Activated gamma-delta T cell treated with Interleukin-2 at 50 U/mL for 16 hours (primary cell): ENCODE measurements at places on chromosomes 3 and 15.

- no peak for DNase-seq
Measured at GRCh38 chr15:66101715-66102395, 151.7 kb downstream of the MEGF11 start.

- DNase-seq, result no peak
Measured at GRCh38 chr3:16147220-16147994, 27.1 kb upstream of the GALNT15 start.

DNA sequence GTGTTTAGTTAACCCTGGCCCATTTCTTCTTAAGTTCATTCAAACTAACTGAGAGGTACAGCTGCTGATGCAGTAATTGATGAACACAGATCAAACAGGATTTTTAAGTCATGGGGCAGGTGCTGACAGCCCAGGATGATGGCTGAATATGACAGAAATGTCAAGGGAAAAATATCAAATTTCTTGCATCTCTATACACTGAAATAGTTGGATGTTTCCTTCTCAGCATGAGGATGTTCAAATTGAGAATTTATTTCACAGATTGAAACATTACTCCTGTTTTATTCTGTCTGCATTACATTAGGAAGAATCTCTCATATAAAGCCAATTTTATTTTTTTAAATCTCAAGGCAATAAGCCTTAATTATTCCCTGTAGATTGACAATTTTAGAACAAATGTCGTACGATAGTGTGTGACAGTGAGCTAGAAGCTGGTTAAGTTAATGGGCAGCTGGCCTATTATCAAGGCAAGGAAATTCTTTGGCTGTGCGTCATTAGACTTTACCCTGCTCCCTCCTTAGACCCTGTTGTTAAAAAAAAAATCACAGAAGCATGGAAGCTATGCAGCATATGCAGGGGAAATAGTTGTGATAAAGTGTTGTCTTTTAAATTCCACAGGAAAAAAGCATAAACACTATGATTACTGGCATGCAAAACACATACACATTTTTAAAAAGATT lies 183.8 kb upstream of the KCNMB2 start:
- DNase-seq, result no peak

DNA sequence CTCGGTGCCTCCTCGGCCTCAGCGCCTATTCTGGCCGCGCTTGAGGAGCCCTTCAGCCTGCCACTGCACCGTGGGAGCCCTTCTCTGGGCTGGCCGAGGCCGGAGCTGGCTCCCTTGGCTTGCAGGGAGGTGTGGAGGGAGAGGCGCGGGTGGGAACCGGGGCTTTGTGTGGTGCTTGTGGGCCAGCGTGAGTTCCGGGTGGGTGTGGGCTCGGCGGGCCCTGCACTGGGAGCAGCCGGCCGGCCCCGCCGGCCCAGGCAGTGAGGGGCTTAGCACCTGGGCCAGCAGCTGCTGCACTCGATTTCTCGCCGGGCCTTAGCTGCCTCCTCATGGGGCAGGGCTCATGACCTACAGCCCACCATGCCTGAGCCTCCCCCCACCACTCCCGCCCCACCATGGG lies 26.6 kb upstream of the TRIM42 start:
- no peak for DNase-seq

DNA sequence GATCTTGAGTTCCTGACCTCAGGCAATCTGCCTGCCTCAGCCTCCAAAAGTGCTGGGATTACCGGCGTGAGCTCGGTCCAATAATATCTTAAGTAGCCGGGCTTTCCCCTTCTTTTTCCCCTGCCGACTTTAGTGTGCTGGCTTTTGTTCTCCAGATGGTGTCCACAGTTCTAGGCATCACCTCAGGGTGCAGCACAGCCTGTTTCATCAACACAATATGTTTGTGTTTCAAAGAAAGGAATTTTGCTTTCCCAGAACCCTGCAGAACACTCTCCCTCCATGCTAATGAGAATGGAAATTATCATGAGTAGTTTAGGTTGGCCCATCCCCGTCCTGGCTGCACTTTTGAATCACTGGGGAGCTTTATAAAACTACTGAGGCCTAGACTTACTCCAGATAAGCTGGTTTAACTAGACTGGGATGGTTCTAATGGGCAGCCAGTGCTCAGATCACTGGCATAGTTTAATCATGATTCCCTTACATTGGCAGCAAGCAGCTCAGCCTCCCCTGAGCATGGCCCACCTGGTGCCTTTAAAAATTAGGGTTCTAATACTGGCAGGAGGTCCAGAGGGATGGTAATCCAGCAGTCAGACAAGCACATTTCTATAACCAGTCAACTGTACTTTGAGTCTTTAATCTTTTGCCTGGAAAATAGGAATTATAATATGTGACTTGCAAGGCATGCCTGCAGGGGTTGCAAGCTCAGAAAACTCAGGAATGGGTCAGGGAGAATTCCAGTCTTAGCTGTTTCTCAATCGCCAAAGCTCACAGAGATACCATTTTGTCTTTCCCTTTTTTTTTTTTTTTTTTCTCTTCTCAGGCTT lies 127.6 kb upstream of the RASGRP1 start:
- no peak for DNase-seq

DNA sequence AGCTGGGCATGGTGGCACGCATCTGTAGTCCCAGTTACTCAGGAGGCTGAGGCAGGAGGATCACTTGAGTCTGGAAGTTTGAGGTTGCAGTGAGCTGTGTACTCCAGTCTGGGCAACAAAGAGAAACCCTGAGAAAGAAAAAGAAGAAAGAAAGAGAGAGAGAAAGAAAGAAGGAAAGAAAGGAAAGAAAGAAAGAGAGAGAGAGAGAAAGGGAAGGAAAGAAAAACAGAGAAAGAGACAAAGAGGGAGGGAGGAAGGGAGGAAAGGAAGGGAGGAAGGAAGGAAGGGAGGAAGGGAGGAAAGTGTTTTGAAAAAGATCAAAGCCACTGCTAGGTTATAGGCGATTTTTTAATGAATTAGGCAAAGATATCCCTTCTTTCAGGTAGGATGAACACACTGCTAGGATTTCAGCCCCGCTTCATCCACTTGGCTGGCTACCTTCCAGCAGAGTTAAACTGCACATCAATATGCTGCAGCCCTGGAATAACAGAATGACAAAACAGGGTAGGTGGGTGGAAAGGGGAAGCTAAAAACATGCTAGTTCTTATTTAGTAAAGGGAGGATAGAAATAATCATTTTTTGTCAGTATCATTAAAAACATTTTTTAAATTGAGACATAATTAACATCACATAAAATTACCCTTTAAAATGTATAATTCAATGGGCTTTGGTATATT lies 12.8 kb upstream of the PPARG start:
- no peak for DNase-seq

- no peak for DNase-seq
Measured at GRCh38 chr3:47283193-47283537, 421 bp downstream of the KLHL18 start.

GRCh38 chr3:180680097-180680430 lies 775 bp upstream of the CCDC39 start:
- DNase-seq, result no peak

DNA sequence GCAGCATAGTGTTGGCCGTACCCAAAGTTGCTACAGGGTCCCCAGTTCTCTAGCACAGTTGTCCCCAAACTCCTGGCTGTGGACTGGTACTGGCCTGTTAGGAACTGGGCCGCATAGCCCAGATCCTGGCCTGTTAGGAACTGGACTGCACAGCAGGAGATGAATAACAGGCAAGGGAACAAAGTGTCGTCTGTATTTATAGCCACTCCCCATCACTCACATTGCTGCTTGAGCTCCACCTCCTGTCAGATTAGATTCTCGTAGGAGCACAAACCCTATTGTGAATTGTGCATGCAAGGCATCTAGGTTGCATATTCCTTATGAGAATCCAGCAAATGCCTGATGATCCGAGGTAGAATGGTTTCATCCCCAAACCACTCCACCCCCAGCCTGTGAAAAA lies 604.0 kb upstream of the LMCD1 start:
- DNase-seq, result no peak

GRCh38 chr15:76954744-76955143 lies 23.2 kb downstream of the RCN2 start:
- DNase-seq, result no peak

DNA sequence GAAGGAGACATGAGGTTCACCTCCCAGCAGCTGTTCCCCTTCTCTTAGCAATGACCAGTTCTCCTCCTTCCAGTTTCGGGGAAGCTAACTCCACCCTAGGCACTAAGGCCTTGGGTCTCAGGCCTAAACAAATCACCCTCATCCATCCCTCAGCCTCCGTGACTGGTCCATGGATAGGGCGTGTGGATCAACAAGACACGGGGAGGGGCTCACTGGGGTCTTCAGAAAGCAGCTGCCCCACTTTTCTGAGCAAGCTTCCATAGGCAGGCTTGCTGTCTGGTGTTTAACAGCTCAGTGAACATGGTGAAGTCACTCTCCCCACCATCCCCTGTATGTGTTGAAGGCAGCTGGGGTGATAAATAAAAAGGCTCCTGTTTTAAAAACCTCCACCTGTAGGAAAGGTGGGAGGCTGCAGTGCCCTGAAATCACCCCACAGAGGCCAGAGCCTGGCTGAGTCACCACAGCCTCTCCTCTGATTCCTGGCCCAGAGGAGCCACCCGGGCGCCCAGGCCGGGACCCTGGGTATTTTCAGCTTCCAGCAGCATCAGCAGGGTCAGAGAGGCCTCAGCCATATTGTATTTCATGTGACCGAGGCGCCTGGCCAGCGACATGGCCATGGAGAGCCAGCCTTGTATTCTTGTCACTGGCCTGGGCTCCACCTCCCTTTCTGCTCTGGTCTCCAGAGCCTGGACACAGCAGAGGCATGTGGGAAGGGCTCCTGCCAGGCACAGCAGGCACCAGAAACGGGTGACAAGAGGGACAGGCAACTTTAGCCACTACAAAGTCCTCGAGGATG lies 60.3 kb upstream of the HERC1 start:
- DNase-seq, result no peak

DNA sequence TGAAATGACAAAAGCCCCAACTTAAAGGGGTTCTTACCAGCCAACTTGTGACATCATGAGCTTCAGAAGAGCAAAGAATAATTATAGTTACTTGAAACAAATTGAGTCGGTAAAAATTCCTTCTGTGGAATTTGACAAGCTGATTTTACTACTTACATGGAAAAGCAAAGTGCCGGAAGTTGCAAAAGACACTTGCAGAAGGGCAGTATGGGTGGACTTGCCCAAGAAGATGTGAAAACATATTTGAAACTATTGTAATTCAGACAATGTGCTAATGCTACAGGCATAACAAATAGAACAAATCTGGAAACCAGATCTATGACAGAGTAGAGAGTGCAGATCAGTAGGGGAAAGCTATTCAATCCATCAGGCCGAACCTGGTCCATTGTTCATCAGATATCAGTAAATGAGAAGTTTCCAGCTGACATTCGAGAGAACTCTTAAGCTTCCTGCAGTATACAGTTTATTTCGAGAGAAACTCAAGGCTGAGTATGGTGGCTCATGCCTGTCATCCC lies 2.5 kb upstream of the KIF7 start:
- DNase-seq, result no peak

- DNase-seq, result no peak
Measured at GRCh38 chr15:89123181-89123525, 34.9 kb downstream of the ABHD2 start.

DNA sequence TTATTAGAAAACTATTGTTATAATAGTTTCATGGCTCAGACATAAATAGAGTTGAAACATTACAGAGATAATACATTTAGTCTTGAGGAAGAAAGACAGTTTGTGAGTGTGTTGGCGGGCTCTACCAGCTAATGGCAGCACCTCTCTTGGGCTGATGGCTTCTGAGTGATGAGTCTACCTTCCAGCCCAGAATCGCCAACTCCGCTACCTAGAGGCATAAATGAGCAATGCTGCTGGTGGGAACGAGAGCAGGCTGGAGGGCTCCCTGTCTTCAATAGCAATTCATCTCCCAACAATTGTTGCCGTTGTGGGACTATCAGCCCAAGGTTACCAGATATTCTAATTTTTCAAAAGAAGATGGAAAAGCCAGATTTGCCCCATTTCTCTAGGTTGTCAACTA lies 388.7 kb downstream of the FOXP1 start:
- DNase-seq, result no peak

DNA sequence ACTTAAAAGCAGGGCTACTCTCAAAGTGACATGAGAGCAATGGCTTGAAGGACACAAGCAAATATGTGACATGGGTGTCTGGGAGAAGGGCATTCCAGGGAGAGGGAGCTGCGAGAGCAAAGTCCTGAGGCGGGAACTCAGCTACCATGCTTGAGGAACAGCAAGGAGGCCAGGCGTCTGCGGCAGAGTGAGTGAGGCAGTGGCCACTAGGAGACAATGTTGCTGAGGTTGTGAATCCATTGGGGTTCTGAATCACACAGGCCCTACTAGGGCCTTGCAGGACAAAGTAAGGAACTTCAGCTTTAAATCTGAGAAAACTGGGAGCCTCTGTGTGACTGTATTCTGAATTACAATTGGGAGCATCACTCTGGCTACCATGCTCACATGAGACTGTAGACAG lies 94.1 kb upstream of the PRICKLE2 start:
- DNase-seq, result no peak

DNA sequence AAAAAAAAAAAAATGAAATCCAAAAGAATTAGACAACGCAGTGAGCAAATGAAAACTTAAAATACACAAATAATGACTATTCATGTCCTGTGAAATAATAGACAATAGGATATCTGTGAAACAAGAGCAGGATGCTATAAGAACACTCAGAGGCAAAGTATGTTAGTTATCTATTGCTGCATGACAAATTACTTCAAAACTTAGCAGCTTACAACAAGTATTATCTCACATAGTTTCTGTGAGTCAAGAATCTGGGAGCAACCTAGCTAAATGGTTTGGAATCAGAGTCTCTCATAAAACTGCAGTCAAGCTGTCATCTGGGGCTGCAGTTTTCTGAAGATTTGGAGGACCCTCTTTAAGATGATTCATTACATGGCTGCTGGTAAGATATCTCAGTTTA lies 36.5 kb upstream of the ZMAT3 start:
- no peak for DNase-seq

GRCh38 chr15:50576166-50576565 lies 29.7 kb upstream of the USP50 start:
- no peak for DNase-seq

- no peak for DNase-seq
Measured at GRCh38 chr3:151673974-151674373, 59.8 kb upstream of the AADACL2 start.

- no peak for DNase-seq
Measured at GRCh38 chr3:55622733-55623132, 135.6 kb upstream of the WNT5A start.

GRCh38 chr3:52882377-52882776 lies 15.0 kb downstream of the STIMATE start:
- no peak for DNase-seq

- no peak for DNase-seq
Measured at GRCh38 chr15:51661072-51661471, 20.2 kb upstream of the SCG3 start.

DNA sequence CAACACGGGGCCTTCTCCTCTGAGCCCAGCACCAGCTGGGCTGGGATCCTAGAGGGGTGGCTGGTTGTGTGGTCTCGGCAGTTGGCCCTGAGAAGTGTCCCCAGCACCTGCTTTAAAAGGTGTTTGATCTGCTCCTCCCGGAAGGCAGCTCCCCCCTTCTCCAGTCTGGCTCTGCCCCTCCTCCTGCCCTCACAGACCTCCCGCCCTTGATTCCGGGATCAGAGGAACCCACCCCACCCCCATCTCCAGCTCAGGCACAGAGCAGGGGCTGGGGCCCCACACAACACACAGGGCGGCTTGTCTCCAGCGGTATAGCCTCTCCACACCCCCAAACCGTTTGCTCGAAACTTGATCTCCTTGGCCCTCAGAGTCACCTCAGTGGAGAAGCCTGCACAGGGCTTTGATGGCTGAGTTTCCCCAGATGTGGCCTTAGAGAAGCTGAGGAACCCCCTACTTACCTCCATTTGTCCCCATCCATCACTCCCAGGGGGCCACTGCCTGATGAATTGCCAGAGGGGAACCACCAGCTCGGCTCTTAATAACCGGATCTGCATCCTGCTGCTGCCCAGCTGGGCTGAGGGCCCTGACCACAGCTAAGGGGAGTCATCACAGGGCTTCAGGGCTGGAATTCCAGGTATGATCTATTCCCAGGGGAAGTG lies 6.4 kb upstream of the STRA6 start:
- DNase-seq, result no peak
